ENCODE measurements at places on chromosomes 13 and 19.

DNA sequence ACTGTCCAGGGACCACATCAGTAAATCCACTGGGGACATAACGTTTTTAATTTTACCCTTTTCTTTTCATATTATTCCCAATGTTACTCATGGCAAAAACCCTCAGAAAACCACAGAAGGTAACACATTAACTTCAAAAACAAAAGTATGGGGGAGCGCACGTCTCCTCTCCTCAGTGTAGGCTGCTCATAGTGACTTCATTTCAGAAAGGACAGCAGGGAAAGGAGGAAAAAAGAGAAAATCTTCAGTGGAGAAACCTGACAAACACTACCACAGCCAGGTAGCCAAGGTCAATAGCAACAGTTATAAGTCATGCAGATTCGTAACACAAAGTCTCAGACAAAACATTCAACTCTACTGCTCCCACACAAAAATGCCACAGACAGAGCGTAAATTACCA lies 21.4 kb downstream of the DZIP1 start:
- DNase-seq, result no peak

DNA sequence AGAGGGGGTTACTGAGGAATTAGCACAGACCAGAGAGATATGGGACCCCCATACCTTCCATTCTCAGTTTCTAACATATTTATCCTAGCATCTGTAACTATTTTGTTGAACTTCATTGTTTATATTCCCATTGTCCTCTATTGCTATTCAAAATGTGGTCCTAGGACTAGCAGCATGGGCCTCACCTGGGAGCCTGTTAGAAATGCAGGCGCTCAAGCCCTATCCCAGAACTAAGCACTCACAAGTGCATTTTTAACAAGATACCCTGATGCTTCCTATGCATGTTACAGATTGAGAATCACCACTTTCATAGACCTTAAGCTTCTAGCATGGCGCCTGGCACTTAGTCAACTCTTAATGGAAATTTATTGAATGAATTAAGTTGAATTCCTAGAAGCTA lies 58.3 kb upstream of the TDRD3 start:
- DNase-seq, result no peak

DNA sequence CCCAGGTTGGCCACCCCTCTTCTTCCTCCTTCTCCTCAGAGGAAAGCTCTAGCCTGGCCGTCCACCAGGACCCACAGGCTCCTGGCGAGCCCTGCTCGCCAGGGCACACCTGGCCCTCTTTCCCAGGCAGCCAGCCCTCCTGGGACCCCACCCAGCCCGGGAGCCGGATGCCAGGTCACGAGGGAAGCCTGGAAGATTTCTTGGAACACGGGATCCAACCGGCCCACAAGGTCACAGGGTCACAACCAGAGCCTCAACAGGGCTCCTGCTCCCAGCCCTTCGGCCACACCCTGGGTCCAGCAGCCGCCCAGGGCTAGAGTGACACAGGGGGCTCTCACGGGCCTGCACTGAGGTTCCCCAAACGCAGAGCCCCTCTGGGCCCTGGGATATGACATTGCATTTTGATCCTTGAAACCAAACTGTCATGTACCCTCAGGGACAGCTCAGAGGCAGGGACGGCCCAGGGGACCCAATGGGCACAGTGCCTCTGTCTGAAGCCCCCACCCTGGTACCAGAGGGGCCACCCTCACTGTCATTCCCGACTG lies 5.5 kb downstream of the MKNK2 start:
- no peak for DNase-seq

- DNase-seq, result no peak
Observed at GRCh38 chr13:101017123-101017872, 342.7 kb upstream of the TMTC4 start.

DNA sequence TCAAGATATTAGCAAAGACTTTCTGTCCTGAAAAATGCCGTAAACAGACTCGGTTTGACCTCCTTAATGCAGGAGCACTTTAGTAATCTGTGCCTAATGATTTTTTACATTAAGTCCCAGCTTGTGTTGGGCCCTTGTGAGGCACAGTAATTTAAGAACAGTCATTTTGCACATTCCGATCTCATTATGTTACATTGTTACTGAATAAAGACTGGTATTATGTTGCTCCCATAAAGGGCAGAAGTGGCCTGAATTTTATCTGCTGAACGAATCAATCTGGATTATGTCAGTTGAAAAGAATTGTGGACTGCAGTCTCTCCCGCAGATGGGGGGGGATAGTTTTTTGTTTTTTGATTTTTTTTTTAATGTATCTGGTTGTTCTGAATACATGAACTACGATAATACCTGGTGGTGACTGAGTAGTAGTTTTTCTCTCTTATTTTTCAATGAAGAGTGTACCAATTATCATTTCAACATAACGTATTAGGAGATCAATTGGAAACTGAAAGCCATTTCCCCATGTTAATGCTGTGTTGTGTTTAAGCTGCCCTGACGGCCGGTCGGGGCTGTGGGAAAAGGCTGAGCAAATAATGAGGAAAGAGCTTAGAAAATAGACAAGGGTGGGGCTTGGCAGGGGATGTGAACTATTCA lies 290.2 kb downstream of the ZNF536 start:
- no peak for DNase-seq

DNA sequence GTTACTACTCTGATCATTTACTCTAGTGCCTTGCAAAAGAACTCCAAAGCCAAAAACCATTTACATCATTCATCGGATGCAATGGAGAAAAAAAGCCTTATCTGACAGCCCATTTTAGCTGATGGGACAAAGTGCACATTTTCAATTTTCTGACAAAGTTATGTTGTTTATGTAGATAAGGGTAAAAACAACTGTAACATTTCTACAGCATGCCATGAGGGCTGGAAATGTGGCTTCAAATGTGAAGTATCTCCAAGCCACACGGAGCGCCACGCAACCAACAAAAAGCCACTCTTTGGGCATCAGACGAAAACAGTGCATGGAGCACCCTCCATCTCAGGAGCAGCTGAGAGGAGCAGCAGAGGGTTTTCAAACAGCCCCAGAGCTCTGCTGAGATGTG lies 364.6 kb upstream of the ZNF507 start:
- DNase-seq, result no peak

GRCh38 chr19:4090356-4091220 lies 23.9 kb upstream of the ZBTB7A start:
- DNase-seq, result no peak

GRCh38 chr19:5929625-5930024 lies 15.6 kb downstream of the CAPS start:
- DNase-seq, result no peak

GRCh38 chr19:9644472-9644871 lies 23.4 kb upstream of the ZNF561 start:
- no peak for DNase-seq

DNA sequence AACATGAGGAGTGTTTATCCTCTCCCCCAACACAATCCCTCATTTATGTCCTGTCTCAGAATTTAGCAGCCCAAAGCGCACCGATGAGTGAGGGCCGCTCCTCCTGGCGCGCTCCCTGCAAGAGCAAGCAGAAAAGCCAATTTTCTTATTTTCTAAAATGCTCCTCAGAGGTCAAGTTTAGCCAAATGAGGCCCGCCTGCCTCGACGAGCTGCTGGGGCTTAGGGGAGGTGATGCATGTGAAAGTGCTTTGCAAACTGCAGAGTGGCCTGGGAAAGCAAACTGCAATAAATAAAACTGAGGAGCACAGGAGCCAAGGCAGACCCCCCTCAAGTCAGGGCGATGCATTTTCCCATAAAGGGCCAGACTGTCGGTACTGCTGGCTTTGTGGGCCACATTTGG lies 29.0 kb downstream of the CAPS start:
- DNase-seq, result no peak

GRCh38 chr19:4588291-4588761 lies 28.8 kb upstream of the SEMA6B start:
- DNase-seq, result no peak

DNA sequence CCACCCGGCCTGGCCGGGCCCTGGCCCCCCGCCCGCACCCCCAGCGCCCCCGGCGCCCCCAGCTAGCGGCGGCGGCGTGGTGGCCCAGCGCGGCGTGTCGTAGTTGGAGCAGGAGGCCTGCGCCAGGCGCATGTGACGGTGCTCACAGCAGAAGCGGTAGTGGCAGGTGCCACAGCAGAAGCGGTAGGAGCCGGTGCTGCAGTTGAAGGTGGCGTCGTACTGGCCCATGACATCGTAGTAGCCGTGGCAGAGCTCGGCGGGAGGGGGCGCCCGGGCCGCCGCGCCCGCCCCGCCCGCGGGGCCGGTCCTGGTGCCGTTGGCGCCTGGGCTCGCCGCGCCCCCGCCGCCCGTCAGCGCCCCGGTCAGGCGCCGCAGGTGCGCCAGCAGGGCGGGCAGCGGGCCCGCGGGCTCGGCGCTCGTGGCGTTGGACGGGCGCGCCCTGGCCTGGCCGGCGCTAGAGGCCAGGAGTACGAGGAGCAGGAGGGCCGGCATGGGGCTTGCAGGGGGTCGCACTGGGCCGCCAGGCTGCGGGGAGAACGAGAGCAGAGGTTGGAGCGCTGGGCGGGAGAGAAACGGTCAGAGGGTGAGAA lies 633 bp downstream of the SHISA7 start:
- no peak for DNase-seq

DNA sequence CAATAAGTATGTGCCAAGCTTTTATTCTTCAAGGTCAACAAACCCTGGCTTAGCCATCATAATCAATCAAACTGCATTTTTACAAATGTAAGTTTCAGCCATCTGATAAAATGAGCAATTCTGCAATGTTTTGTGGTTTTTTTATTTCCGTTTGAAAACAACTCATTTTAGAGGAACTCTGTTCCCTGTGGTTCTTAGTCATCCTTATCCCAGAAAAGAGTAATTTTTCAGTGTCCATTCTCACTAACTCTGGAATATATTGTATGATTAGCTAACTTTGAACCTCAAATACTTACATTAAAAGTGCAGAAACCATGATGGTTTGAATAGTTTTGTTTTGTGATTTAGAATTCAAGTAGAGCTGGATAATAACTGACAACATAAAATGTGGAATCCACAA lies 87.6 kb downstream of the IRS2 start:
- no peak for DNase-seq

- DNase-seq, result no peak
Observed at GRCh38 chr13:21436582-21436981, 22.5 kb downstream of the ZDHHC20 start.

DNA sequence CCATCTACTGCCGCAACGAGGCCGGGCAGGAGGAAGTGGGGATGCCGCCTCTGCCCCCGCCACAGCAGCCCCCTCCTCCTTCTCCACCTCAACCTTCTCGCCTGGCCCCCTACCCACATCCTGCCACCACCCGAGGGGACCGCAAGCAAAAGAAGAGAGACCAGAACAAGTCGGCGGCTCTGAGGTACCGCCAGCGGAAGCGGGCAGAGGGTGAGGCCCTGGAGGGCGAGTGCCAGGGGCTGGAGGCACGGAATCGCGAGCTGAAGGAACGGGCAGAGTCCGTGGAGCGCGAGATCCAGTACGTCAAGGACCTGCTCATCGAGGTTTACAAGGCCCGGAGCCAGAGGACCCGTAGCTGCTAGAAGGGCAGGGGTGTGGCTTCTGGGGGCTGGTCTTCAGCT lies 3.4 kb upstream of the NUP62 start:
- DNase-seq, result no peak

DNA sequence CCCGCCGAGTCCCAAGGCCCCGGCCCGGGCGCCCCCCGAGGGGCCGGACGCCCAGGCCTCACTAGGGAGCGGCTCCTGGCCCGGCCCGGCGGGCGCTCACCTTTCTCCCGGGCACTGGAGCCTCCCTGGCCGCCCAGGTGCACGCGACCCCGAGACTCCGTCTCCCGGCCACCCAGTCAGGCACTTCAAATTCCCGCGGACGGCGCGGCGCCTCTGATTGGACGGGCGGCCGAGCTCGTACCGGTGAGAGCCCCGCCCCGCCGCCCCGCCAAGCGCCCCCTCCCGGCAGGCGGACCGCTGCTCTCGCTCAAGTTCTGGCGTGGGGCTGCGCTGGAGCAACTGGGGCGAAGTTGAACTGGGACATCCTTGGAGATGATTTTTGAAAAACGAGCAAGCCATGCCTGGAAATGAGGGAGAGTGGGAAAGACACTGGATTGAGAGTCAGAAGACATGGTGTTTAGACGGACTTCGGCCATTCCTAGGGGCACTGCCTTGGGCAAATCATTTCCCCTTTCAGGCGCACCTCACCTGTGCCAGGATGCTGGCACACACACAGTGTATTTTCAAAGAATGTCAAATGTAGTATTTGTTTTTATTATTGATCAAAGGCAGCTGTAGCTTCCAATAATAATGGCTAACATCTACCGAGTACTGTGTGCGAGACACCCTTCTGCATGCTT lies 485.3 kb downstream of the UQCRFS1 start:
- DNase-seq, result no peak

DNA sequence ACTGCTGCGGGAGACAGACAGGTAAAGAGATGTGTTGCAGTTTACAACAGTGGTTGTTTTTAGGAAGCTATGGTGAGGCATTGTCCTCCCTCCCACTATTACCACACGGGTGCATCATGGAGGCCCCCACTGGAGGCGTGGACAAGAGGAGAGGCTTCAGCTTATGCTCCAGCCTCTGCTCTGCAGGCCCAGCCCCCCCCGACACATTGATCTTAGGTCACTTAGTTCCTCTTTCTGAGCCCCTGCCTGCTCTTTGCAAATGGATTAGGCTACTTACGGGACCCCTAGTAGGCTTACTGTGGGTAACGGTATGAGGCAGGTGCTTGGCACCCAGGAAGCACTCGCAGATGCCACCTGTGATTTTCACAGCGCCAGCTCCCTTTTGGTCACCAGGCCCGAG lies 123.9 kb downstream of the SLC7A1 start:
- no peak for DNase-seq

GRCh38 chr19:7762719-7763293 lies at the start of gene CLEC4M:
Gene CLEC4M (plus strand): TSS chr19:7763243. CDS start chr19:7763267, 24 bp downstream.
- DNase-seq, result no peak

DNA sequence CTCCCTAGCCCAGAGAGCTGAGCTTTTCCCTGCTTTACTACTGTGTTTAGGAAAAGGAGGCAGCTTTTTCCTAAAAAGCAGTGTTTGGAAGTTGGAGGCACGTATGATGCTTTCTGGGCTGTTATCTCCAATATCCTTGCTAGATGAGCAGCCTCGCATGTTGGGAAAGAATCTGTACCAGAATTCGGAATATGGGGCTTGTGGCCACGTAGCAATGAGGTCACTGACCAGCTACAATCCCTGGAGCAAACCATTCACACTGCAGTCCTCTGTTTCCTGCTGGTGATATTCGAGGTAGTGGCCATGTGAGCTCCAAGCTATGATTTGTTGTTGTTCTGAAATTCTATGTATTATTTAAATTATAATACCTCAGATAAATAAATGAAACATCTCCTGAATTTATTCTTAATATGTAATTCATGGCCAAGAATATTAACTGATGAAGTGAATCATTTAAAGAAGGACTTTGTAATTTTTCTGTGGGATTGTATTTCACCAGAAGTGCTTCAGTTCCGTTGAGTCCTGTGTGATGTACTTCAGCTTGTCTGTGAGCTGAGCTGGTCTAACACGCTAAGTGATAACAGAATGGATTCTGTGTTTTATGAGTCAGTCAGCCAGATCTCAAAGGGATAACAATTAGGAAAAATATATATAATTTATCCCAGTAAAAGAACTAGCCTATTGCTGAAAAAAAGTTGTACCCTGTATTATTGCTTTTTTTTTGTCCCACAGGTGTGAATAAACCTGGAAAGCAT lies 319.5 kb downstream of the SHISA2 start:
- no peak for DNase-seq
